ENCODE measurements at places on chromosomes 13 and 19.

DNA sequence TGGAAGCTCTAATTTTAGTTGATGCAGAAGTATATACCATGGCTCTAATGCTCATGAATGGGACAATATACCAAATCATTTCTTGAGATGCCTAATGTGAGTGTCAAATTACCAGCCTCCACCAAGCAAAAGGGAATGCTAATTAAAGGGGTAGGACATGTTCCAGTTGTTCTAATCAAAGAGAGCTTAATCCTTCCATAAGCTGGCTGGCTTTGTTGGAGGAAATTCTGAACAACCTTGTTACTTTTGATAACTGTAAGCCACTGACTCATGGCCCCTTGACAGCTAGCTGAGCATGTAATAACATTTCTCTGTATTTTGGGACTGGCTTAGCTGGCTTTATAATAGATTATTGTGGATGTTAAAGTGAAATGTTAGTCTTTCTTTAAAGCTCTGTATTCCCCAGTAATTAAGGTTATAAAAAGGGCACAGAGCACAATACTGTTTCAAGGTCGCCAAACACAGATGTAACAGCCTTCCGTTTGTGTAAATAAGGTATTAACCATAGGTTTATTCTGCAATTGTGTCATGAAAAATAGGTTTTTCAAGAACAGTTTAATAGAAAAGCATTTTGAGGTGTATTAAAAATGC is 1194.0 kb downstream of the PCDH9 start:
- no peak for DNase-seq

DNA sequence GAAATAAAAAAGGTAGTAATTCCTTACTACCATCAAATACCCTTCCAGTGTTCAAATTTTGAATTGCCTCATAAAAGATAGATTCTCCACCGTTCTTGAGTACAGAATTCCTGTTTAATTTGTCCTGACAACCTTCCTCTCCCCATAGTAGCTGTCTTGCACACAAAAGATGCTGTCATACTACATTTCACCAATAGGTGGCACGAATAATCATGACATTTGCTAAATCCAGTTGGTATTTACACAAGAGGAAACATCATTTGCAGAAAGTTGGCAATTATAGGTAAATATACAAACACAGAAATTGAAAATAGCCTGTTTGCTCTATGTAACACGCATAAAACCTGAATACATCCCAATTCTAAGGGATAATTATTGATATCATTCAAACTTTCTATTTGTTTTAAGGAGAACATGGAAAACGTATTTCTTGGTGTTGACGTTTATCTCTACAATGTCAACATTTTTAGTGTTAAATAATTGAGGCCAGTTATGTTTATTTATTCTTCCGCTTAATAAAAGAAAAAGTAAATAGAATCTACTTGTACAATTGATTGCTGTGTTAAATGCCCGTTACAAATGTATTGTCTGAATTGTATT is 58.3 kb upstream of the CLDN10 start:
- DNase-seq, result no peak

GRCh38 chr13:101394605-101395004 is 21.7 kb downstream of the NALCN start:
- no peak for DNase-seq

- no peak for DNase-seq
These were observed 7.1 kb downstream of the CLIP3 start for GRCh38 chr19:36025541-36025940.

DNA sequence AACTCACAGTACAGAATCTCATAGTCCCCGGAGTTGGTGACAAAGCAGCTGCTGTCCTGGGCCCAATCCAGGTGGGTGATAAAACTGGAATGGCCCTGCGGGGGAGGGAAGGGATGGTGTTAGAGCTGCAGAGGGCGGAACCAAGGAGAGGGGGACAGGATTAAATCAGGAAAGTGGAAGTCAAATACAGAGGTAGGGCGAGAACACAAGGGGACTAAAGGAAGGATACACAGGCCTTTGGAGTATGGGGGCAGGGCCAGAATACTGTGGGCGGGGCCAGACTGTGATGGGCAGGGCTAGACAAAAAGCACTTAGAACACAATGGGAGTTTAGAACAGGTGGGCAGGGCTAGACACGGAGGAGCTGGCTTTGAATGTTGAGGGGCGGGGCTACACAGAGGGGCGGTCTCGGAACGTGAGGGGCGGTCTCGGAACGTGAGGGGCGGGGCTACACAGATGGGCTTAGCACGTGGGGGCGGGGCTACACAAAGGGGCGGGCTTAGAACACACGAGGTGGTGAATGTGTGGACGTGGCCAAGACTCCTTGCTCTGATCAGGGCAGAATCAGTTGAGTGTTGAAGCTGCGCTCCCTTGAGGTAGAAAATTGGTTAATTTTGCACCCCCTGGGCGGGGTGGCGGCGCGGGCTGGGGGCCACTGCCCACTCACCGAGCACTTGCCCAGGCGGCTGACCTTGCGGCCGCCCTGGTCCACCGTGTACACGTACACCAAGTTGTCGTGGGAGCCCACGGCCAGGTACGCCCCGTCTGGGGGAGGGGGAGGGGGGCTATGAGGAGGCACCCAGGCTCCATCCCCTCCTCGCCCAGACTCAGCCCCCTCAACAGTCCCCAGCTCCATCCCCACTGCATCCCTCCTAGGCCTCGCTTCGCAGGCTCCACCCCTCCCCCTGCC is 14.0 kb upstream of the GPR4 start:
- DNase-seq, result peak; percentile 77

DNA sequence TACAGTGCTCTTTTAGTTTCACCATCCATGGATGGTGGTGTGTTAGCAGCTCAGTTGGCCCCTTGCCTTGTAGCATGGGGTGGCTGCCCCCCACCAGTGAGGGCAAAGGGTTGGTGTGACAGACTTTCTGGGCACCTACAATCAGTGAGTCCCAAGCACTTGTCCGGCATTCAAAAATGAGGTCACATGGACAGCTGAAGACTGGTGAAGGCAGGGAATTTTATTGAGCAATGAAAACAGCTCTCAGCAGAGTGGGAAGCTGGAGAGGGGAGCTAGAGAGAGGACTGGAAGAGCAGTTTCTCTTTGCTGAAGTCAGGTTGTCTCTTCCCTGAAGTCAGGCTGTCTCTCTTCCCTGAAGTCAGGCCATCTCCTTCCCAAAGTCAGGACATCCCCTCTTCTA is 1053.2 kb downstream of the SLITRK1 start:
- no peak for DNase-seq

DNA sequence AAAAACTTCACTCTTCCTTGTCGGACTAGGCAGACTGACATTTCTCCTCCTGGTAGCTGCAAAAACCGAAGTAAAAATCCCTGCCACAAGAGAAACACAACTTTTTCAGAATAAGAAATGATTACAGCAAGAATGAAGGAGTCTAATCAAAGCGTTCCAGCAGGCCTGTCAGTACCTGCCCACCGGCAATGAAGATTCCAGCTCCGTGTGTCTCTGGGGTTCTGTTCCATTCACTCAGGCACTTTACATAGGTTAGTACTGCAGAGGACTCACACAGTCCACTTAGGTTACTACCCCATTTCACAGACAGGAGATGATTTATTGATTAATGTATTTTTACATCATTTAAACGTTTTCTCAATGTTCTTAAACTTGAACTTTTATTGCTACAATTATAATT is 275.5 kb downstream of the NHLRC3 start:
- no peak for DNase-seq

DNA sequence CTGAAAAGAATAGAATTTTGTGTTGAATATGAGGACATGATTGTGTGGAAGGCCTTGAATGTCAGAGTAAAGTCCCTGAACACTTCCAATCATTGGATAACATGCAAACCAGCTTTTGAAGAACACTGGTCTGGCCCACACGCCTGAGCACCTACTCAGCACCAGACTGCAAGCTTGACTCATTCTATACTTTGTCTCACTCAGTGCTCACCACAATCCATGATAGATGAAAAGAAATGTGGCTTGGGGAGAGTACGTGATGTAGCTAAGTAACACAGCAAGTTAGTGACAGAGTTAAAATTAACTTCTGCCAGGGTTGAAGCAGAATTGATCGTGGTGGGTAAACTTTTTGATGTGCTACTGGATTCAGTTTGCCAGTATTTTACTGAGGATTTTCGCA is 12.0 kb downstream of the DLEU7 start:
- DNase-seq, result no peak

- no peak for DNase-seq
These were observed 881 bp downstream of the GEMIN7 start for GRCh38 chr19:45079911-45080370.

DNA sequence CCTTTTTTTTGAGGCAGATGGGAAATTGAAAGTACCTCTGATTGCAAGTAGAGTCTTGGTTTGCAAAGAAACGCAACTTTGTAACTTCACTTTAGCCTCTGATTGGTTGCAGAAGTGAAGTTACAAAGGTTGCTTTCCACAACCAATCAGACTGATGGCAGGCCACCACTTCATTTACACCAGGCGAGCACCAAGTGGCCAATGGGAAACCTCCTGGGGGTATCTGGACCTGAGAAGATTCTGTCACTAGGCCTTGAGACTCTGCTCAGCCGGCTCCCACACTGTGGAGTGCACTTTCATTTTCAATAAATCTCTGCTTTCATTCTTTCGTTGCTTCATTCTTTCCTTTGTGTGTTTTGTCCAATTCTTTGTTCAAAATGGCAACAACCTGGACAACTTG is 19.1 kb downstream of the PEPD start:
- DNase-seq, result no peak

- DNase-seq, result no peak
These were observed 932.5 kb upstream of the MIR17HG start for GRCh38 chr13:90414691-90415596.

- no peak for DNase-seq
These were observed 266.8 kb downstream of the PCDH20 start for GRCh38 chr13:61148691-61149315.

GRCh38 chr13:23856008-23856750 is 33.0 kb downstream of the MIPEP start:
- no peak for DNase-seq

DNA sequence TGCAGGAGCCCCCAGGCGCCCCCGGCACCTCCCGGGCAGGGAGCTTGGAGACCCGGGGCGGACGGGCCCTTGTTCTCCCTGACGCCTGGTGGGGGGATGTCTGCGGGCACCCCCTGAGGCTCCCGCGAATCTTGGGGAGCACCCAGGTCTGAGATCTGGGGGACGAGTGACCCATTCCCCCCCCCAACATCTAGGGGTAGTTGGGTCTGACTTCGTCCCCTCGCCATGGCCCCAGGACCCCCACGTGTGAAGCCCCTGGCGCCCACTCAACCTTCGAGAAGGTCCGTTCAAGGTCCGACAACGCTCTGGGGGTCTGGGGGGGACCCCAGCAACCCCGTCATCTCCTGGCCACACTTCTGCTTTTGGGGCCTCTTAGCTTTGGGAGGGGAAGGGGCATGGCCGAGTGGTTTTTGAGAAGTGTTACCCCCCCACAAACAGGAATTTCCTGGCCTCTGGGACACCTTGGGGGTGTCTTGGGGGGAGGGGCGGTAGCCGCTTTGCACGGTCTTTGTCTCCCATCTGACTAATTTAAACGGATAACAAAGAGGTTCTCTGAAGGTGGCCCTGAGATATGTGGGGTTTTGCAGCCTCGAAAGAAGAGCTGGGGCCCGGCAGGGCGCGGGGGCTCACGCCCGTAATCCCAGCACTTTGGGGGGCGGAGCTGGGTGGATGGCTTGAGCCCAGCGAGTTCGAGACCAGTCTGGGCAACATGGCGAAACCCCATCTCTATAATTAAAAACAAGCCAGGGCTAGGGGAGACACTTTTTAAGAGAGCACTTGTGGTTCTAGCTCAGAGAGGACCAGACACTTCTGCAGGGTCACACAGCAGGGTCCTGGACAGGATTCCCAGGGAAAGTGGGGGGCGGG is 608 bp downstream of the CNN2 start:
- DNase-seq, result peak; percentile 59

DNA sequence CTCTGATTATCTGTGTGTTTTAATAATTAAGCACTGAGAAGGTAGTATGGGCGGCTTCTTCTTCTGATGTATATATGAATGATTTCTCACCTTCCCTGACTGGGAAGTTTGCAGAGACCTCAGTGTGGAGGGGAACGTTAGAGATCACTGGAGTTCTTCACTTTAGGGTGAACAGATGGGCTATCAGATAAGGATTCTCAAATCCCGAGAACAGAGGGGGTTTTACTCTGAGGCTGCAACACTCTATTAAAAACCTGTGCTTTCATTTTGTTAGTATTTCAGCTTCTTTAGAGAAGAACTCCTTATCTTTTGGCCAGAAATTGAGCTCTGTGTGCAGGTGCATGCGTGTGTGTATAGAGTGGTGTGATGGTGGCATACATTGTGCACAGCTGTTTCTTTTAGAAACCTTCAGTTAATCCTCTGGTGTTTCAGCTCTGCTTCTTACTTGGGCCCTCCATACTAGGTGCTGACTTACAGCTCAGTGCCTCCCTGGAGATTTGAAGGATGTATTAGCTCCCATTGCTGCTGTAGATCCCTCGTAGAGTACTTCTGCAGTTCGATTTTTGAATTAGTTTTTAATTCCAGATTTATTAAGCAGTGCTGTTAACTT is 45.3 kb upstream of the PCDH9 start:
- DNase-seq, result no peak

GRCh38 chr19:6423499-6424194 is 964 bp downstream of the KHSRP start:
- DNase-seq, result peak; percentile 64

GRCh38 chr13:40758811-40759210 is 12.2 kb downstream of the MRPS31 start:
- no peak for DNase-seq

DNA sequence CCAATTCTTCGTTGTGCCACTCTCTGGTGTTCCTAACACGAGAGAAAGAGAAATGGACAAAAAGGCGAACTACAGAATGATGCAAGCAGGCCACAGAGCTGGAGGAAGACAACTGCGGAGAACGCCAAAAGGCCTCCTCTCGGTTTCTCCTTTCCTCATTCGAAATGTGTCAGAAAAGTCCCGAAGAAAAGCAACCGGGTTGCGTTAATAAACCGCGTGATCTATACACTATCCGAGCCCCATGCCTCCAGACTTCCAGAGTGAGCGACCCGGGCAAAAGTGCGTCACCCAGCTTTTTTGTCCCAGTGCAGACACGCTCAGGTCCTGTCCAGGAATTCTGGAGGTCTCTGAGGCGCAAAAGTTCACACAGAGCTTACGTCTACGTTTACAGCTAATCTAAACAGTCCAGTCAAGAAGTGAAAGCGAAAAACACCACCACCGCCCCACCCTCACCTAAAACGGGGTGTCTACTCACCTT is 413 bp downstream of the N4BP2L2 start:
- peak; percentile 84 for DNase-seq

DNA sequence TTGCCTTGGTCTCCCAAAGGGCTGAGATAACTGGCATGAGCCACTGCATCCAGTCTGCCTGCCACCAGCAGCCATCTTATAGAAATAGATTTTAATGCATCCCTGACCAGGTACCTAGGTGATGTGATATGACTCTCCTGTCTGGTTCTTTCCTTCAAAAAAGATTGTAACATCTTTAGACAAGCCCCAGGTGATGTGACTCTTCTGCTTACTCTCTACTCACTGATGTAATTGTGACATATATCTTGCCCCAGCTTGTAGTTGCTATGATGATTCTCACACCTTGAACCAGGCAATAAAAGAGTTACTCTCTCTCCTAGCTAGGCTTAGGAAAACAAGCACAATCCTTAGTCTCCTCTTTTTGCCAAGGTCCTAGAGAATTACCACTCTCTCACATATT is 30.6 kb upstream of the ZNF681 start:
- no peak for DNase-seq
